CD4-positive, alpha-beta T cell treated with Interleukin-6 for 4 hours (primary cell): ENCODE measurements at places on chromosomes 5 and 9.

GRCh38 chr9:120534266-120534665, 45.7 kb downstream of the CDK5RAP2 start:
- DNase-seq, result no peak

- DNase-seq, result no peak
These were observed 151.4 kb upstream of the RETREG1 start for GRCh38 chr5:16768184-16768583.

DNA sequence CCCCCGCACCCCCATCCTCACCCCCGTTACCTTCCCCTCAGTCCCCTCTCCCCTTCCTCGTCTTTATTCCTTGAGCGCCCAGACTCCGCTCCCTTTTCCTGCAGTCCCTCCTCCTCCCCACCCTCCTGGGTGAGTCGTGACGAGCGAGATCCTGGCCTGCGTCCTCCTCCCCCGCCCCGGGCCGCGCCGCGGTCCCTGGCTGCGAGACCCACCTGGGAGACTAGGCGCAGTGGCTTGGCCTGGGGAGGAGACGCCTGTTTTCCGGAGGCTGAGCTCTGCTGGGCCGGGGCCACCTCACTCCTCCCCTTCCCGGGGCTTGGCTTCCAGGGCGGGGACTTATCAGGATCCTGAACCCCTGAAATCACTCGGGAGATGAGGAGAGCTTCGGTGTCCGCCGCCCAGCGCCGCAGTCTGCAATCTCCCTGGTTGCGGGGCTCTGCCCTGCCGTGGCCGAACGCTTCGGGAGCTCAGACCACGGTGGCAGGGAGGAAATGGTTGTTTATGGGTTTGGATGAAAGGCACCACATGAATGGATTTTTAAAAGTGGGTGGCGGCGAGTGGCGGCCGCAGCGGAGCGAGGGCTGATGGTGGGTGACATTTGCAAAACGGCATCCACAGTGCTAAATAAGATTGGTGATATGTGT, 984 bp downstream of the STXBP1 start:
- DNase-seq, result peak; percentile 51

DNA sequence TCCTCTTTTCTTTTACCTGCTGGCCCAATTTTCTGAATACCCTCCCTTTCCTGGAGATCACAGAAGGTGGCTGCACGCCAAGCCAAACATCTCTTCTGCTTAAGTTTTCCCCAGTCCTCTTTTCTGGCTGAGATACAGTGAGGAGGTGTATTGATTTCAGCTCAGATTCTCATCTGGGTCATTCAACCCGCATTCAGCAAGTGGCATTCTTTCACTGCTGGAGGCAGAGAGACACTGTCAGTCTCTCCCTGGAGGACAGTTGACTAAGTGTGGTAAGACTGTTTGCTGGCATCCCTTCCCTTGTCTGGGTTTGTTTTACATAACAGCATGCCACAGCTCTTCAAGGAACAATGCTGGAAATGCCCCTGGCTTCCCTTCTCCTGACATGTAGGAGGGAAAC, 60.5 kb downstream of the GABRG2 start:
- no peak for DNase-seq

DNA sequence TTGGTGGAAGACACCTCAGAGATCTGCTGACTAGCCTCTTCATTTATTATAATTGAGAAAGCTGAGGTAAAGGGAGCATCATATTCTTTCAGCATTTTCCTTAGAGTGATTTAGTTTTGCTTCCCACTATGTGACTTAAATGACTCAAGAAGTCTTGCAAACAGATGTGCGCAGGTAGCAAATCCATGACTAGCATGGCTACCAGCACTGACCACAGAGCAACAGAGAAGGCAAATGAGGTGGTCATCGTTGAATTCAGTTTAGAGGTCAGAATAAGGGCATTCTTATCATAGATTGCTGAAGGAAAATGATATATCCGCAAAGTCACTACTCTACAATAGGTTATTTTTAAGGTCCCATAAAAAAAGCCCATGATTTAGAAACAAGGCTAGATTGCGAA, 162.2 kb downstream of the PIK3R1 start:
- no peak for DNase-seq
